ENCODE measurements at places on chromosomes 13 and 19.

DNA sequence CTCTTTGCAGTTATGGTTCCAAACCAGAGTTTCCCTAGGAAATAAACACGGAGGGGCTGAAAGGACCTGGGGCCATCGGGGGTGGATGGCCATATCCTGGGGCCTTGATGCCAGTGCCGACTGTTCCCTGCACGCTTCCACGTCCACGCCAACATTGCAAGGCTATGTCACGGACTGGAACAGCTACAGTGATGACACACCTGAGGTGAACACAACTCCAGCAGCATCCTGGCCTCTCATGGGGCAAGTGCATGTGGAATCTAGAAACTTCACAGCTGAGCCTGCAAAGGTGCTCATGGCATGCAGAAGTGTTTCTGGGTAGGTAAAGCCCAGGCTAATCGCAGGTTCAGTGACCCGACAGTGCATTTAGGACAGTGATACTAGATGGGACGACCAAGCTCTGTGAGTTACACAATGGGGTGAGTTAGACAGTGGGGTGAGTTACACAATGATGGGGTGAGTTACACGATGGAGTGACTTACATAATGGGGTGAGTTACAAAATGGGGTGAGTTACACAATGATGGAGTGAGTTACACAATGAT lies 52.0 kb upstream of the GAS6 start:
- no peak for DNase-seq

DNA sequence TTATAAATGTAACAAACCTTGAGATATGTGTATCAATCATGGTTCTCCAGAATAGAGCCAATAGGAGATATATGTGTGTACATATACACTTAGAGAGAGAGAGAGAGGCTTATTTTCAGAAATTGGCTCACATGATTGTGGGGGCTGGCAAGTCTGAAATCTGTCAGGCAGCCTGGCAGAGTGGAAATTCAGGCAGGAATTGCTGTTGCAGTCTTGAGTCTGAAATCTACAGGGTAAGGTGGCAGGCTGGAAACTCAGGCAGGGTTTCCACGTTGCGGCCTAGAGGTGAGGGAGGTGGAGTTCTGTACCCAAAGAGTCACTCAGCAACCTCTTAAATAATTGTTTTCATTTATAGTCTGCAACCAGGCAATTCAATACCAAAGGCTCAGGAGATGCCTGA lies 218.4 kb downstream of the B3GLCT start:
- DNase-seq: no peak

- no peak for DNase-seq
Observed at GRCh38 chr13:100088273-100088643, 635 bp upstream of the PCCA start.

DNA sequence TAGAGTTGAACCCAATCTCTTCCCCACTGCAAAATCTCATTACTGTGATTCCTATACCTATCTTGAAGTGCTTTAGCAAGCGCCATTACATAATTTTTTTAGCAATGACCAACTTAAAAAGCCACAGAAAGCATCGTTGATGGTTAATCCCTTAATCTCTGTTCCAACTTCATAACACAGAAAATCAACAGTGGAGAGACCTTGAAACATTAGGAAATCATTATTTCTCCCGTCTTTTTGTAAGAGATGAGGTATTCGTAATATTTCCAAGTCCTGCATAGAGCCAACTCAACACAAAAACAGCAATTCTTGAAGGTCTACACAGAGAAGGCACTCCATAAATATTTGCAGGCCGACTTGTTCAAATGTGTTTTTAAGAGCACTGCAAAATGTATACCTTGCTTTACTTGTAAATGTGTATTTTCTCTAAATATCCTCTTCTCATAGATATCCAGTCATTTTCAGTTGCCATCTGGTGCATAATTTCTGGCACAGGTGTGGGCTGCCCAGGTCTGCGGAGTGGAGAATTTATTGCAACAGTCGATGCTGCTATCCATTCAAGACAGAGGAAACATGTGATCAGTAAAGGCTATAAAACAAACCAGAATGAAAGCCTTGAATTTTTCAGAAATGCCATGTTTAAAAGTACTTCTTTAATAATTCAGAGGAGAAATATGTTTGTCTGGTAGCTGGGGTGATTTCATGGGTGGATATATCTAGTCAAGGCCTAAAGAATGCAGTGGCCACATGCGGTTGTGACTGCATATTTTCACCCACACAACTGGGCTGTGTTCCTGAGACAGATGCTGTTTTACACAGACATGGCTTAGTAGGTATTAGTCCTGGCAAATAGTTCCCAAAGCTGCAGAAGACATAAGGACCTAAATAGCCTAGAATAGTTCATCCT lies 234.3 kb upstream of the STARD13 start:
- no peak for DNase-seq

- no peak for DNase-seq
Observed at GRCh38 chr19:3538965-3539755, at the start of gene TEKTIP1. Gene TEKTIP1 (plus strand): TSS chr19:3539174. CDS start chr19:3539178, 4 bp downstream.

DNA sequence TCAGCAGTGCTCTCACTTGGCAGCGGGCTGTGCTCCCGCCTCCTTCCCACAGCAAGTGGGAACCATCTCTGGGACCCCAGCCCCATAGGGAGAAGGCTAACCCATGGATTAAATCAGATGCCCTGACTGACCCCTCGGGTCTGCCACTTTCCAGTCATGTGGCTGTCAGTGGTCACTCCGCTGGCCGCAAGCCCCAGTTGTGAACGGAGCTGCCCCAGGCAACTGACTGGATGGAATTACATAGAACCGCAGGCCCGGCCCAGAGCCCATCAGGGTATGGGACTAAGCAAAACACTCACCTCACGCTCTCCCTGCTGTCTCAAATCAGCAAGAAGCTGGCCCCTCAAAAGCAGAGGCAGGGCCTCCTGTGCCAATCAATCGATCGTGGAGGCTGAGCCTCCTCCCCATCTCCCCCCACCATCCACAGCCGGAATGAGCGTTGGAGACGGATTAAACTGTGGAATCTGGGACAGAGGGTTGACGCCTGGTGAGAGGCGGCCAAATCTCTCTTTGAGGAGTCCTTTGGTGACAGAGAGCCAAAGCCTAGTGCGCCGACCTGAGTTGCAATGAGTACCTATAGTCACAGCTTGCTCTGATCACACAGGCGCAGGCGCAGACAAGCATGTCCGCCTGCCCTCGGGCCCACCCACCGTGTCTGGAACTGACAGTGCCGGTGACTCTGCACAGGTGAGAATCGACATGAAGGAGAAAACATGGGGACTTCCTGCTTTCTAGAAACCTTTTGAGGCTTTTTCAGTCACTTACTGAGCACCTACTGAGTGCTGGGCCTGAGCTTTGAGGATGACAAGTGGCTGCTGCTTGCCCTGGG lies 38.7 kb downstream of the PBX4 start:
- DNase-seq: no peak
